ENCODE measurements at places on chromosomes 5 and 9.

DNA sequence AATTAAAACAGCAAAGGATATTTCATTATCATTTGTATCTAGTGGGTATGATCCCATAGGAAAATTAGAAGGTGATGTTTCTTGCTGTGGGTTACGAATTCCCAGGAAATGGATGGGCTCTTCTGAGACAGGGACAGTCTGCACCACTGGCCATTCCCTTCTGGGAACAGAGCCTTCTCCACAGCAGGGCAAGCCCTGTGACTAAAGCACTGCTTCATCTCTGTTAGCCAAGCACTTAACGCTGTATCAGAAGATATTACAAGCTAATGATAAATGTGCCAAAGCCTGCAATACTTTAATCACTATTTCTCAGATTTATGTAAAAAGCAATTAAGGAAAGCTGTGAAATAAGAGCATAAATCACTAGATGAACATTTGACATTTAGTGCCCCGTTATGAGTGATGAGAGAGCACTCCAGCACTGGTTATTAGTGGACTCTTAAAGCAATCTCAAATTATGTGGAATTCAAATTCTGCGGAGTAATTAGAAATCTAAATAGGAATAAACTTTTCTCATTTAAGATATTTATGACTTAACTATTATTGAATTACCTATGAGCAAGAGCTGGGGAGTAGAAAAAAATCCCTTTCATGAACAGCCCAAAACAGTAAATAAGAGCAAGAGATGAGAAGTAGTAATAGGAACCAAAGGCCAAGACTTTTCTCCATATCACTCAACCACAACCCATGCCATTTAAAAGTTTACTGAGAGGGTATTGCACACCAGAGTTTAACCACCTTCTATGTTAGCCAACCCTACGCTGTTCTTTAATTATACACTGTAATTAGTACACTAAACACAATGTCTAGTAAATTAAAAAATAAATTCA lies 49.2 kb downstream of the FAM240B start:
- DNase-seq = no peak

DNA sequence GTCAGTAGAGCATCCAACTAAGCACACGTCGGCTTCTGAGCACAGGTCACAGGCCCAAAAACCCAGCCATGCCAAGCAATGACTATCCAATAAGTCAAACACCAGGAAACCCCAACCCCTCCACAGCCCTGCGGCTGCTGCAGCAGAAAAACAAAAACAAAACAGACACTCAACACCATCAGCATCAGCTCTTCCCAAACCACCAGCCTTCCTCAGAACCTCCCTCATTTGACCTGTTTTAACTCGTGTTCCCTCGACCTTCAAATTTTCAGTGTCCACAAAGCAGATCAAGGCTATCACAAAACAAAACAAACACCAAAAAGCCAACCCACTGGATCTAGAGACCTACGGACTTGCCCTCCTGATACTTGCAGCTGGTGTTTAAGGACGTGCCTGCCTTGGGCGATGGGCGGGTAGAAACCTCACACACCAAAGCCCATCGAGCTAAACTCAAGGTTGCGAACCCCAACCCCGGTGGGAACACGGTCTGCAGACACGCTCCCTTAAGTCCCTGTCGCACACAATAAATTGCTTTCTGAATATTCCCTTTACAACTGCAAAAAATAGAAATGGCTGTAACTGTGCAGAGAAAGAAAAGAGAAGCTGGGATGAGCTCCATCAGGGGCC lies 247.1 kb upstream of the ANKRD55 start:
- DNase-seq = peak; percentile 10

DNA sequence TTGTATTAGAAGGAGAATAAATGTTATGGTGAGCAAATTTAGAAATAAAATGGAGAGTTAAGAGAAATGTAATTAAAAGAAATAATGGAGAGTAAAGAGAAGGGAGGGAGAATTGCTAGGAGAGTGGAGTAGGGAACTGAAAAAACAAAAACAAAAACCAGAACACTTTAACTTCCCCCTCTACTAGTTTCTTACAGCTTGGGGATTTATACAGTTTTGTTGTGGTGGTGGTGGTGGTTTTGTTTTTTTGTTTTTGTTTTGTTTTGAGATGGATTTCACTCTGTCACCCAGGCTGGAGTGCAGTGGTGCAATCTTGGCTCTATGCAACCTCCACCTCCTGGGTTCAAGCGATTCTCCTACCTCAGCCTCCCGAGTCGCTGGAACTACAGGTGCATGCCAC lies 322.4 kb downstream of the TMEM167A start:
- DNase-seq = no peak

- DNase-seq = no peak
Observed at GRCh38 chr9:122007837-122008236, 85.3 kb downstream of the TTLL11 start.

- no peak for DNase-seq
Observed at GRCh38 chr5:135705941-135706466, 127.2 kb upstream of the CXCL14 start.

DNA sequence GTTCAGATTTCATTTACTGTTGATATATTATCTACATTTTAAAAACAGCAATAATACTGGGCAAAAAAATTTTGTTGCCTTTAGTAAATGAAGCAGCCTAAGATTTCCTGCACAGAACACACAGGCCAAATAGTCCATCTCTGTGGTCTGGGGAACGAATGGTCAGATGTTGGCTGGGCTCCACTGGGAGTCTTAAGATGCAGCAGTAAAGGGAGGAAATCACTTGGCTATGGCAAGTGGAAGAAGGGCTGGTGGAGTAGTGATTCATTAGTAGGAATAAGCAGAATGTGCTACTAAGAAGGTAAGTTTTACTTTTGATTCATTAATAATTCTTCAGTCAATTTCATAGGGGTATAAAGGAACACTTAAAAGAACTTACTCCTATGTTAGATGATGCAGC lies 91.1 kb upstream of the ARRDC3 start:
- DNase-seq = no peak

DNA sequence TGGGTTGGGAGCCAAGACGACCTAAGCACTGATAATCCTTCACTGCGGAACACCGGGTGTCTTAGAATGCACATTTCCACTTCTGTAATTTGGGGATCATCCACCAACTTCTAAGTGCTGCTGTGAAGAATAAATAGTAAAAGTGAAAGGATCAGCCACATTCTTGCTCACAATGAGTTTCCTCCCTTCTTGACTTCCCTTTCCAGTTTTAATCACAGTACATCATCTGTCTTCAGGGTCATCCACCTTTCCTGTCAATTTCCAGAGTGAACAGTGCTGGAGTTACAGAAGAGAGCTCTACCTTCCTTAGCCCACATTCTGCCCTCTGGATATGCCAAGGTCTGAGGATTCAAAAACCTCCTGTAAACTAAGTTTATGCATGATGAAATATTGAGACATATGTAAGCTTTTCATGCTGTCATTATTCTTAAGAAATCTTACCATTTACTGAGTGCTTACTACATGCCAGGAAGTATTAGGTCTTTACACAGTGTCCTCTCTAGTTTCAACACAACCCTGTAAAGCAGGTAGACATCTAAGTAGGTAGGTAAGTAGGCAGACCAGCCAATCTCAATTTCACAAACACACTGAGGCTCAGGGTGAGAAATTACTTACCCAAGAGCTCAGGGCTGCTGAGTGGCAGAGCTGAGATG lies 105.2 kb downstream of the CDK5RAP2 start:
- DNase-seq = peak; percentile 51

DNA sequence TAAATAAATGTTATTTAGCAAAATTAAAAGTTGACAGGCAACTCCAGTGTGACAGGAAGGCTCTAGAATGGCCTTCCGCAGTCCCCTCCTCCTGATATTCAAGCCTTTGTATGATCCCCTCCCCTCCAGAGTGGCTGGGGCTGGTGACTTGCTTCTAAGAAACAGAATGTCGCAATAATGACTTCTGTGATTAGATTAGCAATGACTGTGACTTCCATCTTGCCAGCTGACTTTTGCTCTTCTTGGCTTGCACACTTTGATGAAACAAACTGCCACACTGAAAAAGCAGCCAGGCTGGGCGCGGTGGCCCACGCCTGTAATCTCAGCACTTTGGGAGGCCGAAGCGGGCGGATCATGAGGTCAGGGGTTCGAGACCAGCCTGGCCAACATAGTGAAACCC lies 106.5 kb upstream of the LARP1 start:
- peak; percentile 48 for DNase-seq

DNA sequence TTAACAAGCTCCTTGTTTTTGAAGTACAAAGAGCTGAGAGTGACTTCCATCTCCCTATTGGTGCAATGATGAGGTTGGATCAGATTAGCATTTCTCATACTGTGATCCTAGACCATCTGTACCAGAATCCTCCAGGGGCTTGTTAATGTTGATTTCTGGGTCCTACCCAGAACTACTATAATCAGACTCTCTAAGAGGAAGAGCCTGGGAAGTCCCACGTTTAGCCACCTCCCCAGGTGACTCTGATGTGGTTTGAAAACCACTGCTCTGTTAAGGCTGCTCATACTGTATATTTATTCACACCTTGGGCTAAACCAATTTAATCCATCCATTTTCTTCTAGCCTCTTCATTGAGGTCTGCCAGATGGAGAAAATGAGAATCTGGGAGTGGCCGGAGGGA lies 49.6 kb upstream of the SMIM32 start:
- no peak for DNase-seq

- DNase-seq = no peak
Observed at GRCh38 chr9:71929791-71930440, 18.5 kb downstream of the C9orf85 start.

DNA sequence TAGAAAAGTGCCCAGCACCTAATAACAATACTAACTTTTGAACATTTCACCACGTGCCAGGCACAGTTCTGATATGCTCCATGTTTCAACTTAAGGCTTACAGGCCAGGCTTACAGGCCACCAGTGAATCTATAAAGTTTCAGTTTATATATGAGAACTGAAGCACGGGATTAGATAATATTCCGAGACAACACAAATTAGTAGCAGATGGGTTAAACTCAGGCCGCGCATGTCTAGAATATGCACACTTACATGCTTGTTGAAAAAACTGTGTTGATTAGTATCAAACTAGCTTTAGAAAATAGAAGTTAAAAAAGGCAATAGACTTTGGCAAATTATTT lies 587.9 kb downstream of the MTRR start:
- no peak for DNase-seq

GRCh38 chr9:28267351-28267750 lies 694.1 kb upstream of the C9orf72 start:
- no peak for DNase-seq

DNA sequence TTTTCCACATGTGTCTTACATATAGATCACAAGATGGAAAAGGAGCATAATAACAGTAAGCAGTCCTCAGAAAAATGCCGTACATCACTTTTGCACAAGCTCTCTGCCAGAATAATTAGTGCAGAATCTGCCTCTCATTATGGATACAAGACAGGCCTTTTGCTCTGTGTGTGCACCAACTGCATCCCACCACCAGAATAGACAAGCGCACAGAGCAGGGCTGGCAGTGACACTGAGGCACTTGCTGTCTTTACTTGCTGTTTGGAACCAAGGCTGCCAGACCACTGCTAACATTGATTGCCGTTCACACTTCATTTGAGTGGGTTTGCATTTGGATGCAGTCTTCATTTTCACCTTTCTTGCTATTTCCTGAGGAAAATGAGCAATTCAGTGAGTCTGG lies 741.3 kb downstream of the TLE1 start:
- DNase-seq = no peak

GRCh38 chr9:99973455-99973854 lies 67.0 kb downstream of the STX17 start:
- DNase-seq = no peak

DNA sequence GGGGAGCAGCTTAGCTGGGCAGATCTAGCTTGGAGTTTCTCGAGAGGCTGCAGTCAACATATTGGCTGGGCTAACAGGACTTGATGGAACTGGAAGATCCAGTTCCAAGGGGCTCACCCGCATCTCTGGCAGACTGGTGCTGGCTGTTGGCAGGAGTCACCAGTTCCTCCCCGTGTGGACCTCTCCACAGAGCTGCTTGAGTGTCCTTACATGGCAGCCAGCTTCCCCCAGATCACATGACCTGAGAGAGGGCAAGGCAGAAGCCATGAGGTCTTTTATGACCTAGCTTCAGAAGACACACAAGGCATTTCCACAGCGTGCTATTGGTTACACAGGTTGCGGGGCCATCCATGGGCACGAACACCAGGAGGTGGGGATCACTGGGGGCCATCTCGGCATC lies 26.4 kb upstream of the RXRA start:
- no peak for DNase-seq

- DNase-seq = no peak
Observed at GRCh38 chr5:142800776-142801494, 30.8 kb downstream of the ARHGAP26 start.

GRCh38 chr9:95634536-95634935 lies 117.8 kb upstream of the PTCH1 start:
- DNase-seq = no peak

- peak; percentile 87 for DNase-seq
Observed at GRCh38 chr5:174355208-174355612, 309.7 kb downstream of the NSG2 start.

DNA sequence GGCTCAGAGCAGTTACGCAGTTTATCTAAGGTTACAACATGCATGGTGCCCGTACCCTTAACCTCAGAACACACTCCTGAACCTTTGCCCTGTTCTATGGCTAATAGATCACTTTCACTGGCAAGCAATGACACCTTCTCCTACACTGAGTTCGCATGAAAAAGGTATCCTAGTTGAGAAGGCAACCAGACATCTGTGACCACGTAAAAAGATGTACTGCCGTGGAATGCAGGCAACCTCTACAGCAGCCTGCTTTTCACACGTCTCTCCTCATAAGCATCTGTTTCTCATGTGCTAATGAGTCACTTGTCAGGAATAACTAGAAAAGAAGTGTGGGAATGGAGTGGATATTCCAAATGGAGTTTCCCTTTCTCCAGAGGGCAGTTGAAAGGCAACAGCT lies 71.4 kb downstream of the FBXO38 start:
- DNase-seq = peak; percentile 18

GRCh38 chr9:78040726-78041125 lies 9.1 kb upstream of the GNAQ start:
- no peak for DNase-seq

DNA sequence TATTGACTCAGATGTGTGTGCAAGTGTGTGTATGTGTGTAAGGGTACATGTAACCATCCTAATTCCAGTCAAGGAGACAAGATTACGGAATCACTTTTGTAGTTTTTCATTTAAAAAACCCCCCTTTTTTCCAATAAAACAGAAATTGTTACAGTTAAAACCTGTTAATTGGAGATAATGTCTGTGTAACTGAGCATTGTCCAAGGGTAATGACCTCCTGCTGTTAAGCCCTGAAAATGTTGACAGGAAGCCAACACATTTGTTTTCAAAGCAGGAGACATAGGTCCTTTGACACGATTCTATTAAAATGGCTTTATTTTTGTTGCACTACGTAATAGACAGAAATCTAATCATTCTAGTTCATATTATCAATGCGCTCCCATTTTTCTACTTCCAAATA lies 457.3 kb upstream of the ARRDC3 start:
- DNase-seq = no peak

- DNase-seq = peak; percentile 7
Observed at GRCh38 chr9:75896193-75896592, 5.7 kb downstream of the PCSK5 start.

GRCh38 chr9:18896531-18897179 lies 136.4 kb downstream of the SAXO1 start:
- DNase-seq = peak; percentile 55

Data from cardiac fibroblast (primary cell).